ENCODE measurements at places on chromosomes 11 and 22.

- DNase-seq: no peak
Observed at GRCh38 chr11:27386181-27386845, 23.3 kb upstream of the CCDC34 start.

- DNase-seq: no peak
Observed at GRCh38 chr11:101436511-101437142, 147.2 kb downstream of the TRPC6 start.

DNA sequence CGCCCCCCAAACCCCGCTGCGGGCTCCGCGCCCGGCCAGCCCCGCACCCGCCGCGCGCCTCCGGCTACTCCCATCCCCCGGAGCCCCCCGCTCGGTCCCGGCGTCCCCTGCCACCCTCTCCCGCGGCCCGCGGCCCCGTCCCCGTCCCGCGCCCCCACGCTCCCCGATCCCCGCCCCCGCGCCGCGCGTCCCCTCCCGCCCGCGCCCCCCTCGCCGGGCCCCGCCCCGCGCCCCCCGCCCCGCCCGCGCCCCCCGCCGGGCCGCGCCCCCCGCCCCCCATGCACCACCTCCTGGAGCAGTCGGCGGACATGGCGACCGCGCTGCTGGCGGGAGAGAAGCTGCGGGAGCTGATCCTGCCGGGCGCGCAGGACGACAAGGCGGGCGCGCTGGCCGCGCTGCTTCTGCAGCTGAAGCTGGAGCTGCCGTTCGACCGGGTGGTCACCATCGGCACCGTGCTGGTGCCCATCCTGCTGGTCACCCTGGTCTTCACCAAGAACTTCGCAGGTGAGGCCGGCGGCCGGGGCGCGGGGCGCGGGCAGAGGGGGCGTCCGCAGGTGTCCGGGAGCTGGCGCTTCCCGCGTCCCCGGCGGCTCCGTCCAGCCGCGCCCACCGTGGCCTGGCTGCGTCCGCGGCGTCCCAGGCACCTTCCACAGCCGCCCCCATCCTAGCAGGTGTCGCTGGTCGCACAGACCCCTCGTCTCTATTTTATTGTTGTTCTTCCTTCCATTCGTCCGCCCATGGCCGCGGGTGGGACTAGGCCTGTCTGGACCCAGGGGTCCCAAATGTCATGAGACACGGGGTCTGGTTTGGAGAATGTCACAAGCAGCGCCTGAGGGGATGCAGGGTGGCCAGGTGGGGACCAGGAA is at the start of gene PANX2:
PANX2 (plus strand) TSS at position 279 of the 866 bp plus-strand sequence; CDS start at position 279, 0 bp downstream.
- no peak for DNase-seq

GRCh38 chr11:40679276-40679675 is 780.2 kb downstream of the LRRC4C start:
- no peak for DNase-seq

GRCh38 chr22:28953976-28954880 is 70.9 kb downstream of the ZNRF3 start:
- DNase-seq: no peak

GRCh38 chr11:47373876-47374719 is 4.2 kb downstream of the SPI1 start:
- DNase-seq: peak; percentile 60

DNA sequence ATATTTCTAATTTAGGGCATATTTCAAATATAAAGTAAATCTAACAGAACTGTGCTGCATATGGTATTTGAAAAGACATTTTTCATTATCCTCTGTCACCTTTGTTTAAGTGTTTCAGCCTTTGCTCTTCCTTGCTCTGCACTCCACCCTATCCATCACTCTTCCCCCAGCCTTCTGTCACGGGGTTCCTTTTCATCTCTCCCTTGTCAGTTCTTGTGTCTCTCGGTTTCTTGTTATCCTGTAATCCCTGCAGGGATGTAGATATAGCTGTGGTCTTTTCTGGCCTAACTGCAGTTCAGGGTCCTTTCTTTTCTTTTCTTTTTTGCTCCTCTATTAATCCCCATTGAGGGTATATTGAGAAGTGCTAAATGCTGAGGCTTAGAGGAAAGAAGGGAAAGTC is 261.9 kb downstream of the DCDC1 start:
- DNase-seq: no peak

- no peak for DNase-seq
Observed at GRCh38 chr11:5380740-5381342, 2.8 kb upstream of the OR51M1 start.
